Small intestine (tissue), 16 donors: ENCODE measurements at places on chromosomes 12 and 14. TPM values are rescaled to one million over a fixed set of nuclear protein-coding genes. Genes with fewer than 3 reads are reported as not detected.

PRPH gene
- polyA plus RNA-seq, result 89.9 TPM

C12orf60 gene
- polyA plus RNA-seq, result not detected

HECTD1 gene
- 40.9 TPM for polyA plus RNA-seq

ADAMTS20 gene
- polyA plus RNA-seq, result not detected

KRT74 gene
- polyA plus RNA-seq, result not detected

OTX2 gene
- not detected for polyA plus RNA-seq

SVOP gene
- 0.94 TPM for polyA plus RNA-seq

PTPN21 gene
- 8.5 TPM for polyA plus RNA-seq

- no peak for DNase-seq
Measured at GRCh38 chr12:43740511-43741100, 18.0 kb downstream of the PUS7L start.

- no peak for DNase-seq
Measured at GRCh38 chr12:96327346-96327745, 72.9 kb downstream of the CDK17 start.

DNA sequence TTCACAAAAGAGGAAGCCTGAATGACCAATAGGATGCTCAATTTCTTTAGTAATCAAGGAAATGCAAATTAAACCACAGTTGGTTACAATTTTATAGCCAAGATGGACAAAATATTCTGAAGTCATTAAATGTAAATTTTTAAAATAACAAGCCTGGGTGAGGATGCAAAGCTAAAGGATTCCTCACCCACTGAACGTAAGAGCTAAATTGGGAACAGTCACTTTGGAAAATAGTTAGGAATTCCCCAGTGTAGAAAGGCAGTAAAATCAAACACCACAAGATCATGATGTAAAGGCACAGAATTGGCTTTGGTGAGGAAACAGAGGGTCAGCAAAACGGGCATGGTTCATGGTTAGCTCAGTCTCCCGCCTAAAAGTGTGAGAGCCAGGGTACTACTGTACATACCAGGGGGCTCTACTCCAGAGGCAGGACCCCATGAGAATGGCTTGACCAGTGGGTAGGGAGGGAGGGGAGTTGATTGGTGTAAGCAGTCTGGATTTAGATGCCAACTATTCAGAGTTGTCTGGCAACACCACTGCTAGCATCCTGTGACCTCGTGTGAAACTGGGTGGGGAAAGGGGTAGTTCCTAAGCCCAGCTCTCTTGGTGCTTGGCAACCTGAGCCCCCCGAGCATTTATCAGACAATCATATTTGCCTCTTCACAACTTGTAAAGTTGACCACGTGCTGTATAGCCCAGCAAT lies 213.4 kb upstream of the EGLN3 start:
- DNase-seq, result no peak

DNA sequence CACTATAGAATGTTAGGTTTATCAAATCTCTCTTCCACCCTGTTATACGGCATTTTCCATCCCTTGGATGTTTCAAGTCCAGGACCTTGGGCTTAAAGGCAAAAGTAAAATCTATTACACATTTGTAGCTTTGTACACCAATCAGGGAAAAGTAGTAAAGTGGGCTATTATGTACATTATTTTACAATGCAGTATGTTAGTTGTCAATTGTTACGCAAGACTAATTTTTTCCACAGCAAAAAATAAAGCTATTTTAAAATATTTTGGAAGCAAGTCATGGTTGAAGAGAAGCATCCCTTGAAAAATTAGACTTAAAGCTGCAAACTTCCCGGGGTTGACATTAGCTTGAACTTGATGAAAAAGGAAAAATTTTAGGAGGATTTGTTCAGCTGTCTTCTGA lies 476.2 kb downstream of the DIO2 start:
- no peak for DNase-seq

DNA sequence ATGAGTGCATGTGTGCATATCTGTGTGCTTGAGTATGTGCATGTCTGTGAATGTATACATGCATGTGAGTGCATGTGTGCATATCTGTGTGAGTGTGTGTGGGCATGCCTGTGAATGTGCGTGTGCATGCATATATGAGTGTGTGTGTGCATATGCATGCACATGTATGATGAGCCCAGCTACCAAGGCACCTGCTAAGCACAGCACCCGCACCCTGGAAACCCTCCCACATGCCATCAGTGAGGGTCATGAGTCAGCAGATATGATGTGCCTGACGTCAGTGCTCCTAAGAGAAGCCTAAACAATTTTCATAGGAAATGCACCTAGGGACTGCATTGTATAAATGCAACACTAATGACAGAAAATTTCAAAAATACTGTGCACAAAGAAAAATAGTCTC lies 151.1 kb downstream of the KIF26A start:
- no peak for DNase-seq

- peak; percentile 57 for DNase-seq
Measured at GRCh38 chr12:109963743-109964429, 32.3 kb downstream of the GIT2 start.
